ENCODE measurements at places on chromosomes 7 and 10.

DNA sequence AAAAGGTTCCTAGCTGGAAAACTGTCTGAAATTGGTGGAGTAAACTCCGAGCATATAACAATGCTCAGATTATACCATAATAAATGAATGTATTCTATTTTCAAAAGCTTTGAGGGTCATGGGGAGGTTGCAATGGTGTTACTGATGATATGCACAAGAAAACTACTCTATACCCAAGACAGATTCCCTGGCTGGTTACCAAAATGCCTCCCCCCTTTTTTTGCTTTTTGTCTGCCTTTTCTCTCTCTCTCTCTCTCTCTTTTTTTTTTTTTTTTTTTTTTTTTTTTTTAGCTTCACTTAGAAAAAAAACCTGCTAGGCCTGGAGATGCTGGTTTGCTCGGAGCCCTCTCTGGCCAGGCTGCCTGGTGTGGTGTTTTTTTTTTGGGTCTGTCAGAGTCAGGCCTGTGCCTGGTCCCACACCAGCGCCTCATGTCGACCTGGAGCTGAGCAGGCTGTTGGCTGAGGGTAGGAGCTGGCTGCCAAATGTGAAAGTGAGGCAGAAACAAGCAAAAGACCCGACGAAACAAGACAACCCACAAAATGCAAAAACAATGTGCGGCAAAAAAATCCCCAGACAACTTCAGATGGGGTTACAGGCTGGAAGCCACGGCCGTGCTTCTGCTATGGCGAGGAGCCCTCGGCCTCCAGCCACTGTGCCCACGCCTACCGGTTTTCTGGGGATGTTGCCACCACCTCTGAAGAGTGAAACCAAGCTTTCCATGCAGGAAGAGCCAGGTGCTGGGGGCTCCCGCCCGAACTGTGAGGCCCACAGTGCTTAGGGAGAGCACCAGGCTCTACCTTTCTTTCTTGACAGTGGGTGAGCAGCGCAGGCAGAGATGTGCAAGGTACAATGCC is 59.9 kb upstream of the EFCAB10 start:
- DNase-seq, result no peak

DNA sequence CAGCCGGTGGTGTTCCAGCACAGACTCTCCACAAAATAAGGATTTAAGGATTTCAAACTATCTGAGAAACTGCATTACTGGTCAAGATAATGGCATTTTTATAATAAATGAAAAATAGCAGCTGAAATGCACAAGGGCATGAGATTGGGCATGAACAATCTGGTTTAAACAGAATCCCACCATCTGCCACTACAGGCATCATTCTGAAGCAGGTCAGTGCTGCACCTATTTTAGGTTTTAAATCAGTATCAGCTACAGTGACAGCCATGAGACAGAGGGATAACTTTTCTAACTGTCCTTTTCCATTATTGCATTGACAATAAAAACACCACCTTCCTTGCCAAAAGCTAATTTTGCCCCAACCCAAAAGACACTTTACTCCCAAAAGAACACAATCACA is 186.8 kb downstream of the ETV1 start:
- no peak for DNase-seq

GRCh38 chr7:151724250-151724915 is 152.5 kb downstream of the PRKAG2 start:
- DNase-seq, result no peak

GRCh38 chr7:101575721-101576120 is 53.4 kb downstream of the MYL10 start:
- no peak for DNase-seq

DNA sequence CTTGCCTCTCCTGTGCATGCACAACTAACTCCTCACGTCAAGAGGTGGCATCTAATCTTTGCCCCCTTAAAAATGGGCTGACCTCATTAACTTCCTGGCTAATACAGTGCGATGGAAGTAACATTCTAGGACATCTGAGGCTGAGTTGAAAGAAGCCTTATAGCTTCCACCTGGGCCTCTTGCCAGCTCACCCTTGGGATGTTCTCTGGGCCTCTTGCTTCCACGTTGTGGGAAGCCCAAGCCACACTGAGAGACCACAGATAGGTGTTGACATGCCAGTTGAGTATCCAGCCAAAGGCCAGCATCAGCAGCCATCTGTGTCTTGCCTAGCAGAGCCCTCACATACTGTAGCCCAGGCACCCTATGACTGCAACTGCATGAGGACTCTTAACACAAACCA is 60.8 kb upstream of the GDF10 start:
- DNase-seq, result peak; percentile 15

DNA sequence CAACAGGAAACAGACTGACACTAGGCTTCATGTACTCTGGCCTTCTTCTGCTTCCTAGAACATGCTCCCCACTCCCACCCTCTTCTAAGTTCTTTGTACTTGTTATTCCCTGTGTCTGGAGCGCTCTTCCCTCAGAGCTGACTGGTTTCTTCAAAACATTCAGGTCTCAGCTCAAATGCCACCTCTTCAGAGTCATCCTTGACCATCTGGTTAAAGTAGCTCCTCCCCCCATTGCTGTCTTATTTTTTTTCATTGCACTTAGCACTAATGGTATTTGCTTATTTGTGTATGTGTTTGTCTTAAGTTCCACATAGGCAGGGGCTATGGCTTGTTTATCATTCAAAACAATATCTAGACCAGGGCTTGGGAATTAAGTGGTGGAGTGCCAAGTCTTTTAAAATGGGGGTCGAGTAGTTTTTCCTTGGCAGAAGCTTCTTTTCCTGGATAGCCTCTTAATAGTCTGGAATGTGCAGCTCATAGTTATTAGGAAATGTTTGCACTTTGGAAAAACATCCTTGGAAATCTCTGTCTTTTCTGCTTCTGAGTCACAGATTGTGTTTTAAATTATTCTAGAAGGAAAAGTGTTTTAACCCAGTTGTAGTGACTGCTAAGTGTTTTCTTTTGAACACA is 60.0 kb downstream of the RALA start:
- DNase-seq, result peak; percentile 80

GRCh38 chr10:71228875-71229675 is 16.7 kb downstream of the UNC5B start:
- DNase-seq, result no peak

GRCh38 chr10:114392112-114392835 is 12.0 kb downstream of the AFAP1L2 start:
- DNase-seq, result peak; percentile 45

DNA sequence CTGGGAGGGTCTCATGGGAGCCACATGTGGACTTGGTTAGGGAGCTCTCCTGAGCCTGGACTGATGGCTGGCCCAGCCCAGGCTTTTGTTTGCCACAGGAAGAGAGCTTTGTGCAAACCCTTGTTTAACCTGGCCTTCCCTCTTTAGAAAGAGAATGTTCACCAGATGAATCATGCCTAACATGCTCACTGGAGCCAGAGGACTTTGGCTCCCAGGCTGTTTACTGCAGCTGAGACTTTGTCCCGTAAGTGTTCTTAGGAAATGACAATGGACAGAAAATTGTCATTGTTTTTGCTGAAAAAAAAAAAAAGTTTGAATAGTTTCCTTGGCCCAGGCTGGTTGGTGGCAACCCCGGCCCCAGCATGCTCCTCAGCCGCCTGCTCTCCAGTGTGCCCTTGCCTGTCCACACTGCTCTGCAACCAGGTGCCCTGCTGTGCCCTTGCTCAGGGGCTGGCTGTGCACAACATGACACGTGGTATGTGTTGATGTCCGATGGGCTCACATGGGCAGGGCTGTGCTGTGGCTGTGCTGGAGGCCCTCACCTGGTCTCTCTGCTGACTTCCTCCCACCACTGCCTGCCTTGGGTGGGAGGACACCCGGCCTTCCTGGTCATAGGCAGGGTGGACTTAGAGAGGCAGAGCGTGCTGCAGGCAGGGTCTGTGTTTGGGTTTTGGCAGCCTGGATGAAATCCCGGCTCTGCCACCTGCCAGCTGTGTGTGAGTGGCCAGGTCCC is 215.3 kb upstream of the ZNF32 start:
- peak; percentile 84 for DNase-seq

- no peak for DNase-seq
Observed at GRCh38 chr10:113232928-113233511, 283.0 kb downstream of the TCF7L2 start.

GRCh38 chr7:145212050-145212449 is 376.2 kb upstream of the TPK1 start:
- DNase-seq, result no peak

DNA sequence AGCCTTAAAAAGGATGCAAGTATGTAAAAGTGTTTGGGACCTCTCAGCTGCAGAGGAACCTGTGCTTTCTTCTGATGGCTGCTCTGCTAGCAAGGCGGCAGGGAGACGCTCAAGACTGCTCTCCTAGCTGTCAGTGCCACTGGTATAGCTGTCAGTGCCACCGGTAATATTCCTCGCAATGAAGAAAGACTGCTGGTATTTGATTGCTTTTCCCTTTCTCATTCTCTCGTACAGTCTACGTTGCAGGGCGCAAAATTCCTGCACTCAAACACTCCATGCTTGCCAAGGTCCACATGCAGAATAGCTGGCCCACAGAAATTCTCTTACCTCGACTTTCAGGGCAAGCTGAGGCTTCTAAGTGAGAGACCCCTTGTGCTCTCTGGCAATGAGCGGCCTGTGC is 432.6 kb upstream of the KLF6 start:
- DNase-seq, result no peak

- no peak for DNase-seq
Observed at GRCh38 chr10:109996225-109996624, 11.6 kb upstream of the ADD3 start.

- DNase-seq, result peak; percentile 51
Observed at GRCh38 chr7:69049326-69049725, 548.9 kb upstream of the AUTS2 start.

DNA sequence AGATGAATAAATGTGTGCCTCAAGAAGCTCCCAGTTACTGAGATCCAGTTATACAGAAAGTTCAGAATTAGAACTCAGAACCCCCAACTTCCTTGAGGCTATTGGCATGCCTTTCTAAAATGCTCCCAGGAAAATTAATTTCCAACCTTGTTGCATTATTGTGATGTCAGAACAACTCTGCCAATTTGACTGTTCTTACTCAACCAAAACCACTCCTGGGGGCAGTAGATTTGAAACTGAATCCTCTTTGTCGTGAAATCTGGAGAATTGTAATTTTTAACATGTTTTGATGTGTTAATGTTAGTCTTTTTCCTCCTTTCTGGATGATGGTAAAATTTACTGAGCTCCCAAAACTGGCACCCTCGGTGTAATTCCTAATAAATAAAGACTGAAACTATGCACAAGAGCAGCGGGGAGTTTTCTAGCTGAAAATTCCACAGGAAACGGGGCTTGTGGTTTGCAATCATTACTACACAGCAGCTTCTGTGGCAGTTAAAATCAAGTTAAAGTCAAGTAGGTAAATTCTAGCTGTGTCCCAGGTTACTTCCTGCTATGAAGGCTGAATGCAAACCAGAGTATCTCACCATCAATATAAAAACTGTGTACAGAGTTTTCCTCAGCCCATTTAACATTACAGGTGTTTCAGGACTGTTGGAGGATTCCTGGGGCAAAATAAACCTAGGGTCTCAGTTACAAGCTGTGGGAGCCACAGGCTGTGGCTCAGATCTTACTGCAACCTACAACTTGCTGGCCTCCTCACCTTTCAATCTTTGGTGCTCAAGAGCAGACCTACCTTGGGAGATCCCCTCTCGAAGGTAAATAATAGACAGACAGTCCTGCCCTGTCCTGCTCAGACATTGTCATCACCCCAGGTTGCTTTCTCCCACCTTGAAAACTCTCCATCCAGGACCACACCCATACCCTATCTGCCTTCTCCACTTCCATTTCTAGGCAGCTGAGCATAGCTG is 156.3 kb upstream of the KMT2E start:
- no peak for DNase-seq

- DNase-seq, result peak; percentile 46
Observed at GRCh38 chr7:129615018-129615417, 3.5 kb downstream of the NRF1 start.

- peak; percentile 18 for DNase-seq
Observed at GRCh38 chr7:147771344-147771743, 819.2 kb upstream of the C7orf33 start.

DNA sequence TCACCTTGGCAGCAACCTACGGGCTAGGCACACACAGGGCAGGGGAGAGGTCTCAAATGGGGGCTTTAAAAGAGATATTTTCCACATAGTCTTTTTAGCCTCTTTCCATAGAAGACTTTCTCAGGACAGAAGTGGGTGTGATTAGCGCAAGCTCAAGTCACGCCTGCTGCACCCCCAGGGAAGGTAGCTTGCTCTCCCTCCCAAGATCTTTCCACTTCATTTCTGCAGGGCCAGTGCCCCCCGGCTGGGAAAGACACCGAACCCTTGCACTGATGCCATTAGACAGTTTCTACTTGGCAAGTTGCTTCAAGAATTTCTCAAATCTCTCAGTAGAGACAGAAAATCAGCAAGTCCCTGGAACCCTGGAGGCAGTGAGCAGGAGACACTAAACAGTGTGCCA is 19.4 kb downstream of the CHST15 start:
- DNase-seq, result no peak

DNA sequence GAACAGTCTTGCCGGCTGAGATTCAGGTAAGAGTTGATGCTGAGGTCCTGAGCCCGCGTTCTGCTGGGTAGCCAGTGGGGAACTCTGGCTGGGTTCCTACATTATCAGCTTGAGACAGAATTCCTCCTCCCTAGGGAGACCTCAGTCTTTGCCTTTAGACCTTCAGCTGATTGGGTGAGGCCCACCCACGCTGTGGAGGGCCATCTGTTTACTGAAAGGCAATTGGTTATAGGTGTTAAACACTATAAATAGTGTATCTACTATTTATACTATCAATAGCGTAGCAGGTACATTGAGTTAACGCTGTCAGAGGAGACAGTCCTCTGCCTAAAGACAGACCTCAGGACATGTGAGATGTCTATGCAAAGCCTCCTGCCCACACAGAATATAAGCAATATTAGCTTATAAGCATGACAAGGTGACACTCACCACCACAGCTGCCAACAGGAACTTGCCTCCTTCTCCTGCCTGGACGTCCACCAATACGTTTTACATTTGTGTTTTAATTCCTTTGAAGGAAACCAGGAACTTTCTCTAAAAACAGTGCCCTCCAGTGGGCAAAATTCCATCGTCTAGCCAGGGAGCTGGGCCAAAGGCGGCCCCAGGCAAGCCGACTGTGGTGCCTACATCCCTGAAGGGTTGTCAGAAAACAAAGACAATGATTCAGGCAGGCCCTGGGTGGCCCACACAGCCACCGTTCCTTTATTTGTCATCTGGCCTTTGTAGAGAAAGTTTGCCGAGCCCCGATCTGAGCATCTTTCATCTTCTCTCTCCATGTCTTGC is 58.8 kb downstream of the INSIG1 start:
- DNase-seq, result peak; percentile 16

DNA sequence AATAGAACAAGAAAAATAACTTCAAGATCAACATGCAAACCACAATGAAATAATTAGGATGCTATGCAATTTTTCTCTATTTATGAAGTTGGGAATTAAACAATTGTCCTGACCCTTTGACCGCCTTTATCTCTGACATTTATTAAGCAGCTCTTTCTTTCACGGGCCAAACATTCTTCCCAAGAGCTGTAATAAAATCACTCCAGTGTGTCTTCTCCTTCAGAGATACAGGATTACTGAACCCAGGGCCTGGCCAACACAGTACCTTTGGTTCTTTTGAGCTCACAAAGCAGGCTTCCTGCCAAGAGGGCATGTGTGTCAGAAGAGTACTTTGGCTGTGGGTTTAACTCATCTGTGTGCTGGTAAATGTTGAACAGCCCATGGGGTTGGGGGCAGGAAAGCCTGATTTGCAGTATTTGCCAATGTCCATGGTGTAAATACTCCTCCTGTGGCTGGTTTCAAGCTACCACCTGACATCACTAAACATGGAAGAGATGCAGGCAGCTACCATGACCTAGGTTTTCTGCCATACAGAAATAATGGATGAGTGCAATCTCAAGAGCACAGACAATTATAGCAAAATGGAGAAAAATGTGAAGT is 121.7 kb downstream of the FANK1 start:
- DNase-seq, result no peak

GRCh38 chr7:25260862-25261494 is 32.7 kb upstream of the NPVF start:
- DNase-seq, result peak; percentile 72

- DNase-seq, result no peak
Observed at GRCh38 chr7:32221736-32222135, 151.5 kb upstream of the PDE1C start.

All from fibroblast of upper back skin (primary cell).